ENCODE measurements at places on chromosomes 5 and 9.
A peak's percentile ranks its signal among the peaks of the same experiment; 100 is the strongest.

GRCh38 chr9:86685556-86685955 is 261.8 kb downstream of the GAS1 start:
- no peak for DNase-seq

- no peak for DNase-seq
Observed at GRCh38 chr5:174288439-174288838, 242.9 kb downstream of the NSG2 start.

GRCh38 chr5:167763772-167764171 is 527.7 kb upstream of the WWC1 start:
- no peak for DNase-seq

DNA sequence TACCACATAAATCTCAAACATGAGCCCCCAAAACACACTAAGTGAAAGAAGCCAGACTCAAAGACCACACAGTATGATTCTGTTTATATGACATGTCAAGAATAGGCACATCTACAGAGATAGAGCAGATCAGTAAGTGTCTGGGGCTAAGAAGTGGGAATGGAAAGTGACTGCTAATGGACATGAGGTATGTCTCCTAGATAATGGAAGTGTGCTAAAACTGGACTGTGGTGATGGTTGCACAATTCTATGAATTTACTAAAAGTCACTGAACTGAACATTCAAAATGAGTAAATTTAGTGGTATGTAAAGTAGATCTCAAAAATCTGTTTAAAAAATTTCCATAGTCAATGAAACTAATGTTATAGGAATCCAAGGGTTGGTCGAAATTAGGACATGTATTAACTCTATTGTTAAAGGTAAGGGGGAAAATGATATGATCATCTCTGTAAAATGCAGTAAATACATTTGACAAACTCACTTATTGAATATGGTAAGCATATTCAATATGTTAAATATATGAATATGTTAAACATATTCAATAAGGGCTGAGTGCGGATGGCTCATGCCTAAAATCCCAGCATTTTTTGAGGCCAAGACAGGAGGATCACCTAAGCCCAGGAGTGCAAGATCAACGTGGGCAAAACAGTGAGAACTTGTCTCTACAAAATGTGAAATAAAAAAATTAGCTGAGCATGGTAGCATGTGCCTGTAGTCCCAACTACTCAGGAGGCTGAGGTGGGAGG is 51.7 kb downstream of the NUP155 start:
- DNase-seq, result no peak

- DNase-seq, result no peak
Observed at GRCh38 chr5:142830241-142831008, 60.2 kb downstream of the ARHGAP26 start.

DNA sequence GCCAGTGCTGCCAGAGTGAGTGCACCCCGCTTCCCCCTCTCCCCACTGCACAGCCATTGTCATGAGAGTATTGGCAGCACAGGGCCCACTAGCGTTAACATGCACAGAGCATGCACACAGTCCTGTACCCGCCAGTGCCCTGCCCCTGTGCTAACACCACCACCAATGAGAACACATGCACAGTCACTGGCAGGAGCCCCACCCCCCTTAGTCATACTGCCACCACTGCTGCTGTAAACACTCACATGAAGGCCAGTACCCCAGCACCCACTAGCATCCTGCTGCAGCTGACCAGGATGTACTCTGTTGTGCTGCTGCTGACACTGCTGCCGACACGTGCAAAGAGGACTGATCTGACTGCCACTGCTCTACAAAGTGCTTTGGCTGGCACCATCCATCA is 19.5 kb upstream of the RANBP6 start:
- no peak for DNase-seq

DNA sequence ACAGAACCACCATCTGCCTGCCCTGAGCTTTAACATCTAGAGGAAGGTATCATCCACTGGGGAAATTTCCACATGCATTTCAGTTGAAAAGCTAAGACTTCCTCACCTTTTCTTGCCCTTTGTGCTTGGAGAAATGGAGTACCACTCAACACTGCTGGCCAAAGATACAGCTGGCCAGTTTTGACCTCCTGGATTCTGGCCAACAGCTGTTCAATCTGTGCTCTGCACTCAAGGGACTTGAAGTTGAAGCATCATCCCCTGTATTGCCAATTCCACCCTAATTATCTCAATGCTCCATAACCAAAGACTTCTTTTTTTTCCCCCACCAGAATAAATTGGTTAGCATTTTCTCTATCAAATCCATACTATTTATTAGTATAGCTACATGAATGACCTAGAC is 70.4 kb upstream of the PRDM9 start:
- DNase-seq, result no peak

DNA sequence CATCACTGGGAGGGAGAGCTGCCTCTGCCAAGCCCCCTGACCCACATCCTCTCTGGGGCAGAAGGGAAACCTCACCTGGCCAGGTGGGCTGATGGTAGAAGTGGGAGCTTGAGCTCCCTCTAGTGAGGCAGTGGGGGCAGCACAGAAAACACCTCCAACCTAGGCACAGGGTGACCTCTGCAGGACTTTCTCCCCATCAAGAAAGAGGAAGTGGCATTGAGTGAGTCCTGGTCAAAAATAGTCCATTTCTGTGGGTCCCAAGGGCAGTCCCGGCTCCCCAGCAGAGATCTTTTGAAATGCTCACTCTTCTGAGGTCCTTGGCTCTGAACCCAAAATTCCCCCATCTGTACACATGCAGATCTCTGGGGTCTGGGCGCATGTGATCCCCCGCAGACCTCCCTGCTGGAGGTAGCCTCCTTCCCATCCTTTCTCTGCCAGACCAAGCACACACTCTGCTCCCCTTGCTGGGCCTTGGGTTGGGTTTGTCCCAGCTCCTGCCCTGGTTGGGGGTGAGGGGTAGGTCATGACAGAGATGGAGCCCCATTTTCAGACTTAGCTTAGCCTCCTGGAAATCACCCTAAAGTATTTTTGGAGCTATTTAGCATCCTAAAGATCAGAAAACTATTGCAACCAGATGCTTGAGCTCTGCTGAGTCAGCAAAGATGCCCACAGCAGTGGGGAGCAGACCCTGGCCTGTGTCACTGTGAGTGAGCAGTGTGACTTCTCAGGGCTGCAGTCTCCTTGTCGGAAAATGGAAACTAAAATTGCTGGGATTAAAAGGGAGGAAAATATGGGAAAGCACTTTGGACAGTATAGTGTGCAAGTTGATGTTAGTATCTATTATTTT is 41.6 kb upstream of the LCP2 start:
- DNase-seq, result peak; percentile 68

- DNase-seq, result no peak
Observed at GRCh38 chr5:76576450-76576849, 46.8 kb downstream of the F2RL2 start.

DNA sequence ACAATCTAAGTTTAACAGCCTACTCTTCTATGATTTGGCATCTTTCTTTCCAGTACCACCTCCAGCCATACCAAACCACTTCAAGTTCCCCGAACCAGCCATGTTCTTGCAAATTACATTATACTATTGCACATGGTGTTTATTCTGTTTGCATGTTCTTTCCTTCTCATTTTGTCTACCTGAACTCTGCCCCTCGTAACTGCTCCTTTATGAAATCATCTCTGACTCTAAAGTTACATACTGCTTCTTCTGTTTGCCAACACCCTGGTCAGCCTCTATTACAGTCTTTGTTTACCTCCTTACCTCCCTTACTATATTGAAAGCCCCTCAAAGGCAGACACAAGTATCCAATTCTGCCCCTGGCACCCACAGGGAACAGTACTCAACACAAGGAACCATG is 6.0 kb downstream of the PPP6C start:
- no peak for DNase-seq

- DNase-seq, result no peak
Observed at GRCh38 chr9:78130004-78130403, 98.4 kb upstream of the GNAQ start.

DNA sequence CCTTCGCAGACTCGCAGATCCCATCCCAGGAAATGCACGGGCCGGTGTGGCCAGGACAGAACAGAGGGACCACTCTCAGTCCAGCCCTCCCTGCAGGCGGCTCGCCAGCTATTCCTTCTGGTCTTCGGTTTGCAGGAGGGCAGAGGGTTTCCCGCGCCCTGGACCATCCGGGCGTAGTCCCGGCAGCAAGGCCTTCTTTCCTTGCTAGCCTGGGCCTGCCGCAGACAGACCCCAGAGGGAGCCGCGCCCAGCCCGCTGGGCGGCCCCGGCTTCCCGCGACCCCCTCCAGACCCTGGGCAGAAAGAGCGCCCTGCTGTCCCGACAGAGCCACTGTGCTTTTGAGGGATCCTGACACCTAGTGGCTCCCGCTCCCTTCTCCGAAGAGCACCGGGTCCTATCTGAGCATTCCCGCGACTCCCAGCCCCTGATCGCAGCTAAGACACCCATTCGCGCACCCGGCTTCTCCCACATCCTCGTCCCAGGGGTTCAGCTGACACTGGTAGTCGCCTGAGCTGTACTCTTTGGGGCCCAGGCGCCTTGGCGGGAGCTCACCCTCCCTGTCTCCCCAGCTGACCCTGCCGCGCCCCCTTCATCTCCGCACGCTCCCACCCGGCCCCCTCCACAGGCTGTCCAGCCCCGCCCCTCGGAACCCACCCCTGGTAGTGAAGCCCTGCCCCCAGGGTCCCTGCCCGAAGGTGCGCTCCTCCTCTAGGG is 1.1 kb downstream of the CFAP90 start:
- peak; percentile 17 for DNase-seq

GRCh38 chr5:149636191-149636860 is 55.0 kb downstream of the ARHGEF37 start:
- no peak for DNase-seq
